Cardiac muscle cell (in vitro differentiated cells and primary cell): ENCODE measurements at places on chromosomes 11 and 22. TPM values are rescaled to one million over a fixed set of nuclear protein-coding genes. Genes with fewer than 3 reads are reported as not detected.

Gene DNAL4
- polyA plus RNA-seq = 39.7 and 55.4 TPM in 2 replicates

Gene UBQLN3
- 0.52 TPM in 1 of 2 replicates, not detected in the other for polyA plus RNA-seq

Gene WBP2NL
- not detected in 2 replicates for polyA plus RNA-seq

Gene LRP4
- 14.6 and 15.9 TPM in 2 replicates for polyA plus RNA-seq

Gene APOL1
- 0.06 TPM in 1 of 2 replicates, not detected in the other for polyA plus RNA-seq

Gene MS4A4E
- not detected in 2 replicates for polyA plus RNA-seq

DNA sequence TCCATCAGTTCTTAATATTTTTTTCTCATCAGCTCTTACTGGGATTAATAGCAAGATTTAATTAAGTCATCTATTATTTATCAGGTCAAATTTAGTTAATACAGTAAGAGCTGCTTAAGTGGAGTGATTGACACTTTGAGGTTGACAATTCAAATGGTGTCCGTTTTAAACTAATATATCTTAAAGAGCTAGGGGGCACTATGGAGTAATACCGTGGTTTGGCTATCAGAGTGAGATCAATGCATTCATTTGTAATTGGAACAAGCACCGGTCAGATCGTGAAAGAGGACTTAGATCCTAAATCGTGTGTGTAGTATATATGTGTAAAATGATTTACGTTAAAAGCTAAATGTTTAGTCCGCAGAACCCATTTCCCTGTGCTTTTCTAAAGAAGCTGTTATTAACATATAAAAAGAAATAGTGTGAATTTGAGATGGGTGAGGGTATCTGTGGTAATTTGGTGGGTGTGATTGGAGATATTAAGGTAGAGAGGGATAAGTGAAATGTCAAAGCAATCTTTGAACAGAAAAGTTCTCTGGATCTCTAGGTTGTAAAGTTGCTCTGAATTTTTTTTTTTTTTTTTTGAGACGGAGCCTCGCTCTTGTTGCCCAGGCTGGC lies 2.3 kb downstream of the SIK2 start:
- H3K36me3 ChIP-seq = no peaks in the 10 kb centered on the region
- DNase-seq = peak; percentile 64
- no peak overlapping the region for H3K27ac ChIP-seq
- H3K4me1 ChIP-seq = peaks cover 17% of the 10 kb centered on the region
- H3K27me3 ChIP-seq = no peaks in the 10 kb centered on the region

DNA sequence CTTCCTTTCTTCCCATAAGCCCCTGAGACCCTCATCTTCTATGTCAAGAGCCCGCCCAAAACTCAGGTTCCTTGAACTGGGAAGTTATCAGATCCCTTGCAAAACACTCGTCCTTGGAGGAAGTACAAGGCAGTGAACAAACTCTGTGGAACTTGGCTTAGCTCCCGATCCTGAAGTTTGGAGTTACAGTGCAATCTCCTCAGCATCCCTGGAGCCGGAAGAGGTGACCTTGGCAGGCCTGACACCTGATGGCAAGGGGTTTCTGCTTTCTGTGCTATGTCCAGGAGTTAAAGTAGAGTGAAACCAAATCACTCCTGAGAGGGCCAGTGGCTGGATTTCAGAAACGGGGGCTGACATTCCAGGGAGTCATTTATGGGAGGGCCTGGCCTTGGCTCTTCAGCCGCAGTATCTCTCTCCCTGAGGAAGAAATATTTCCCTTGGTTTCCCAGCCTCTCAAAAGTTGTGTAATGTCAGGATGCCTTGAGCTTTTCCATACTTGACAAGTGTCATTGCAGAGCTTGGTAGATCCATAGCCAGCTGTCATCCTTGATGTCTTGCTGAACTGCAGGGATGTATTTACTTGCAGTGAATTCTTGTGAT lies 1.9 kb upstream of the GRAMD1B start:
- H3K4me3 ChIP-seq = no peak overlapping the region
- H3K36me3 ChIP-seq = no peaks in the 10 kb centered on the region
- peaks cover 3% of the 10 kb centered on the region for H3K27me3 ChIP-seq
- H3K27ac ChIP-seq = no peak overlapping the region
- peak; percentile 13 for DNase-seq

DNA sequence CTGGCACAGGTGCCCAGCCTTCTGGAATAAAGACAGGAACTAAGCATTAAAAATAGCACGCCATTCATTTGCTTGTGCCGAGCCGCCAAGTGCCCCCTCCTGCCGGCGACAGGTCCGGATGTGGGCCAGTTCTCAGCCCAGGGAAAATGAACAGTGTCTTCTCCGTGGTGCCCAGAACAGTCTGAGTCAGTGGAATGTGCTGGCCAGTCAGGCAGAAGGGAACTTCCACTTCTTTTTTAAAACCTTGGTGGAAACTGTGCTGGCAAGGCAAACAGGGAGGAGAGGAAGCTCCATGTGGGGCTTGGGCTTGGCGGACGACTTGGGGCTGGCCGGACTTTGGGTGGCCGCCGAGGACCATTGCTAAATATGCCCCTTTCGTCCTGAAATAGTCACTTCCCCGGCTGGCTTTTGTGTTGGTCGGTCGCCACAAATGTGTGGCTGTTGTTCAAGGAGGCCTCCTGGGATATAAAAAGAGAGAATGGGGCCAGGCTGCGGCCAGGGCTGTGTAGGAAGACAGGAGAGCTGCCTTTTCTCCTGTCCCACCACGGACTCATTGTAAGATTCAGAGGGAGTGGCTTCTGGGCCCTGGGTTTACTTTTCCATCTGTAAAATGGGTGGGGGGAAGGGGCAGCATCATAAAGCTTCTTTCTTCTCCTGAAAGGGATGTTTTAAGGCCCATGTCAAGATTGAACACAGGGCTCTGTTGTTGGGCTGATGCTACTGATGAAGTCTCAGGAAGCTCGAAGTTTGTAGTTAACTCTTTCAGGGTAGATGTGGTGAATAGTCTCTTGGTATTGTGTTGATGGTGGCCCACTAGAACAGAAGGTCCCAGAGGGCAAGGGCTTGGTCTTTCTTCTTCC lies 101.0 kb downstream of the PTPRJ start:
- no peak overlapping the region for H3K27ac ChIP-seq
- no peaks in the 10 kb centered on the region for H3K27me3 ChIP-seq
- no peaks in the 10 kb centered on the region for H3K36me3 ChIP-seq
- no peaks in the 10 kb centered on the region for H3K4me1 ChIP-seq
- no peak overlapping the region for H3K4me3 ChIP-seq

DNA sequence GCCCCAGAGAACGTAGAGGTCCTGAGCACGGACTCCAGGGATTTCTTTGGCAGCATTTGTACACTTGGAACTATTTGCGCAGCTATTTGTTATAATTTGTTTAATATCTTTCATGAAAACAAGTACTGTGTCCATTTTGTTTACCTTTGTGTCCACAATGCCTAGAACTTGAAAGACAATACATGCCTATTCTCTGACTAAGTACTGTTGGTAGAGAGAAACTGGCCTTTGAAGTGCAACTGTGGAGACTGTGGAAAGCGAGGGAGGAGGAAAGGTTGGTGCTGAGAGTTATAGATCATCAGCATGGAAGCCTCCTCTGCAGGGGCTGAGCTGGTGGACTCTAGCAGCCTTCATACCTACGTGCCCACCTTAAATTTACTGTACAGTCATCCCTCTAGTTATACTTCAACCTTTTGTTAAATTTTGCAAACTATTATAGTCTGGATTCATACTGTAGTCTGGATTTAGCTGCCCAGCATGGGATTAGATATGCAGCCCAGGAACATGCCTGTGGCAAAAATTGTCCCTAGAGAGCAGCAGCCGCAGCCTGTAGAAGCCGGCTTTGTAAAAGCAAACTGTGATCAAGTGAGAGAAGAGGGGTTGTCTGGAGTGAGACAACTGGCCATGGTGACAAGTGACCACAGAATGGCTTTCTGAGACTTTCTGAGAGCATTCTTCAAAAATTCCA lies 24.2 kb upstream of the YAP1 start:
- H3K4me1 ChIP-seq = no peaks in the 10 kb centered on the region
- DNase-seq = no peak
- H3K4me3 ChIP-seq = no peak overlapping the region
- H3K27ac ChIP-seq = no peak overlapping the region
- H3K27me3 ChIP-seq = no peaks in the 10 kb centered on the region
- no peaks in the 10 kb centered on the region for H3K36me3 ChIP-seq

GRCh38 chr11:113651023-113651422 lies 55.1 kb downstream of the TMPRSS5 start:
- no peak overlapping the region for H3K27ac ChIP-seq
- DNase-seq = no peak
- no peaks in the 10 kb centered on the region for H3K36me3 ChIP-seq
- no peaks in the 10 kb centered on the region for H3K27me3 ChIP-seq
- H3K4me1 ChIP-seq = no peaks in the 10 kb centered on the region

- H3K36me3 ChIP-seq = no peaks in the 10 kb centered on the region
- peak; percentile 2 for DNase-seq
- H3K4me1 ChIP-seq = no peaks in the 10 kb centered on the region
- no peak overlapping the region for H3K4me3 ChIP-seq
- H3K27me3 ChIP-seq = no peaks in the 10 kb centered on the region
Observed at GRCh38 chr22:49735411-49735900, 92.2 kb downstream of the BRD1 start.

- no peaks in the 10 kb centered on the region for H3K36me3 ChIP-seq
- peak; percentile 90 for DNase-seq
- no peaks in the 10 kb centered on the region for H3K27me3 ChIP-seq
- H3K4me3 ChIP-seq = peak within 1 kb of the TSS; percentile 77
Observed at GRCh38 chr11:112961146-112961668, at the start of gene NCAM1. Gene NCAM1 (plus strand): TSS chr11:112961420.

DNA sequence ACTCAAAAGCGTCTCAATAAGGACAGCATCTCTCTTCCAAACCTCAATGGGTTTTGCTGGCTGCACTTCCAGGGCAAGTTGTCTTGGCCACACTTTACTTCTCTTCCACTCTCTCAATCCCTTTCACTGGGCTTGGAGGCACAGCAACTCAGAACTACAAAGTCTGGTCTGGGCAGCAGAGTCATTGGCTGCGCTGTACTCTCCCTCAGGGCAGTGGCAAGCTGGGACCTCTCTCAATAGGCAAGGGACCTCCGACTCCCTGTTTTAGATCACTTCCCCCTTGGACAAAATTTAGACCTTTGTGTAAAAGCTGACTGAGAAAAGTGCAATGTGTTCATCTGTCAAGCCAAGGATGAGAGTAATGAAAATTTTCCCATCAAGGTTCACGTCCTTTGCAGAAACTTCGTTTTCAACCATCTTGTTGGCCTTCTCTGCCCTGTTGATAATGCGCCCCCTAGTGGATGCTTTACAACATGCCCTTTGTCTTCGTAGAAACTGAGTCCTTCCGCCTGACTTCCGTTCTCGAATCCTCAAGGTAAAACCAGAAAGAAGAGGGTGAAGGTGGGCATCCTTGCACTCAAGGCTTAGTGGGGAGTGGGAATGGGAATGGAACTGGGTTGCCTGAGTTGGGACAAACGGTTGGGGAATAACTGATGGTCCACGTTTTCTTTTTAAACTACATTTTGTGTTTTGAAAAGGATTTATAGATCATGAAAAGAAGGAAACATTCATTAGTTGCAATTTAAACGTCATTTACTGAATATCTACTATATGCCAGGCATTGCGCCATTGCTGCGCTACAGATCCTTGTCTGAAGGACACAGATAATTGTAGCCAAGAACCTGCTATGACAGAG lies 99.1 kb downstream of the CD44 start:
- H3K27ac ChIP-seq = peak overlapping the region; percentile 41
- peak; percentile 80 for DNase-seq
- H3K36me3 ChIP-seq = no peaks in the 10 kb centered on the region
- H3K27me3 ChIP-seq = no peaks in the 10 kb centered on the region

DNA sequence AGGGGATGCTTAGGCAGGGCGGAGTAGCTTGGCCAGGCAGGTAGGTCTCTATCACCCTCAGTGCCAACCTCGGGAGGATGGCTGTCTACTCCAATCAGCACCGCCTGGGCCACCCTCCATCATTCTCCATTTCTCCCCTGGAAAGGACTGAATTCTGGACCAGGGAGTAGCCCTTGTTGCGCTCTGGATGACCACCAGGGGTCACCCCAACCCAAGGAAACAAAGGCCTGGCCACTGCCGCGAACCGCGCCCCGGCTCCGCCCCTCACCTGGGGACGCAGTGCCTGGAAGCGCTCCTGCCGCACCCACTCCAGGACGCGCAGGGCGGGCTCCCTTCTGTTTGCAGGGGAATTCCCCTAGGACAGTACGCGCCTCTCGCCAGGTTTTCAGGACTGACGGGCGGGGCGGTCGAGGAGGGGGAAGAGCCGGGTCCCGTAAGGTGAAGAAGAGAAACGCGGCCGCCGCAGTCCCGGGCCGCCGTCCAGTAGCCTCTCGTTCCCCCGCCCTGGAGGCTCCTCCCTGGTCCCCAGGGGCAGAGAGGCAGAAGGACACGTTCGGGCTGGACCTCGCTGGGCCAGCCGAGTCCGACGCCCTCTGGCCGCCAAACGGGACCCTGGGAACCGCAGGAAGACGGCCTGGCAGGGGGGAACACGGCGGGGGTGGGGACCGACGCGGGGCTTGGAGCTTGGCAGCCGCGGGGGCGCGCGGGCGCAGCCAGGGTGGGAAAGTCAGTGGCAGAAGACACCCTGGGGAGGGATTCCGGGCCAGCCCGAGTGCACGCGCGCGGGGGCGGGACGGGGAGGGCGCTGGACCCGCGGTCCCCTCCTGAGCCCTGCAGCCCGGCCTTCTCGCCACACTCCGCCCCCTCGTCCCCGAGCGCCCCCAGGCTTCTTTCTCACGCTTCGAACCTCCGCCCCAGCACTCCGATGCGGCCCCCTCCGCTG lies 7.1 kb downstream of the SCN4B start:
- H3K27me3 ChIP-seq = peaks cover 85% of the 10 kb centered on the region
- H3K4me3 ChIP-seq = peak overlapping the region; percentile 46
- no peaks in the 10 kb centered on the region for H3K36me3 ChIP-seq
- peak; percentile 72 for DNase-seq
- no peaks in the 10 kb centered on the region for H3K4me1 ChIP-seq

DNA sequence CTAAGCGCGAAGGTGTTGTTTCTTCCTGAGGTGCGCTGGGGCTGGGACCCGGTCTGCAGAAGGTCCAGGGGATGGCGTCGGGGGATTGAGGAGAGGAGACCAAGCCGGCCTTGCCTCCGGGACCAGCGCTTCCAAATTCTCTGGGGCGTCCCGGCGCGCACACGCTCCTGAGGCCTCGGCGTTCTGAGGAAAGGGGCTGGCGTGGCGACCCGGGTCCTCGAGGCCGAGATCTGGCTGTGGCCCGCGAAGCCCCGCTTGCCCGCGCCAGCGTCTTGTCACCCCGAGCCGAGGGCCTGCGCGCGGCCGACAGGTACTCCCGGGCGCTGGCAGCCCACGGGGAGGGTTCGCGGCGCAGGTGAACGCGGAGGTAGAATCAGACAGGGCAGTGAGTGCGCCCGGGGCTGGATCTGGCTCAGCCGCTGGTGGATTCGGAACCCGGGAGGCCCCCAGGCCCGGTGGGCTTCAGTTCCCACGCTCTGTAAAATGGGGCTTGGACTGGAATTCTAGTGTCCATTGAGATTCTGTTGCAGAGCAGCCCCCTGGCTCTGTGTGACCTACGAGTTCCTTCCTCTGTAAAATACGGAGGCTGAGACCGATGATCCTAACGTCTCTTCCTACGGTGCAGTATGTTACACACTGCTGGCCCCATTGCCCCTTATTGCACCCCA lies 14.7 kb downstream of the SSH3 start:
- no peak overlapping the region for H3K27ac ChIP-seq
- DNase-seq = no peak
- H3K4me1 ChIP-seq = peaks cover 13% of the 10 kb centered on the region
- peak overlapping the region; percentile 56 for H3K4me3 ChIP-seq
- no peaks in the 10 kb centered on the region for H3K36me3 ChIP-seq
